Left forelimb (tissue), 1 donor: ENCODE measurements at places on chromosomes 1 and 21.

- no peak for DNase-seq
These were observed 16.4 kb downstream of the CD2 start for GRCh38 chr1:116770625-116771024.

DNA sequence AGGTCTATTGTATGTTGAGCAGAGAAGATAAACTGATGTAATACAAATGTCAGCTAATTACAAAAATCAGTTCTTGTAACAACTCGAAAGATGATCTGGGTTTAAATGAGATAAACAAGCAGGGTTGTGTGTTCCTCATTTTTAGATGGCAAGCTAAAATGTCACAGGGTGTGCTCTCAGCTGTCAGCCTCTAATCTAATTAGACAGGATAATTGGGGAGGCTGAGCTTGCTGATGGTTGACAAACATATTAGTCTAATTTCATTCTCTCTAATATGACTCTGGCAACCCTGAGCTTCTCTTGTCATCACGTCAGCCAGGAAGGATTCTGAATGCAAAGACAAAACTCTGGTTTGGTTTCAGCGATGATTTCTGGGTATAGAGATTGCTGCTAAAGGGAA lies 335.3 kb upstream of the KAZN start:
- no peak for DNase-seq

DNA sequence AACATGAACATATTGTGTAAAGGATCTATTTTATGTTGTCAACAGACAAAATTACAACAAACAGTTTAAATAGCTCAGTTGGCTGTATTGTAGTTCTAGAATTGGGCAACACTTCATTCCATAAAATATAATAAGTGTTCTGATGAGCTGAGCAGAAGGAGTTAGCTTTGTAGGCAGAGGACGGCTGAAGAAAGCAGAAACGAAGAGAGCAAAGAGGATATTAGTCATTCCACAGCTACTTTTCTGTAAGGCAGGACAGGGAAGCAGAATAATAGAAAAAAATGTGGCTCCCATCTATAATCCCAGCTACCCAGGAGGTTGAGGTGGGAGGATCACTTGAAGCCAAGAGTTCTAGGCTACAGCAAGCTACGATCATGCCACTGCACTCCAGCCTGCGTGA lies 20.2 kb upstream of the IVNS1ABP start:
- DNase-seq = no peak

DNA sequence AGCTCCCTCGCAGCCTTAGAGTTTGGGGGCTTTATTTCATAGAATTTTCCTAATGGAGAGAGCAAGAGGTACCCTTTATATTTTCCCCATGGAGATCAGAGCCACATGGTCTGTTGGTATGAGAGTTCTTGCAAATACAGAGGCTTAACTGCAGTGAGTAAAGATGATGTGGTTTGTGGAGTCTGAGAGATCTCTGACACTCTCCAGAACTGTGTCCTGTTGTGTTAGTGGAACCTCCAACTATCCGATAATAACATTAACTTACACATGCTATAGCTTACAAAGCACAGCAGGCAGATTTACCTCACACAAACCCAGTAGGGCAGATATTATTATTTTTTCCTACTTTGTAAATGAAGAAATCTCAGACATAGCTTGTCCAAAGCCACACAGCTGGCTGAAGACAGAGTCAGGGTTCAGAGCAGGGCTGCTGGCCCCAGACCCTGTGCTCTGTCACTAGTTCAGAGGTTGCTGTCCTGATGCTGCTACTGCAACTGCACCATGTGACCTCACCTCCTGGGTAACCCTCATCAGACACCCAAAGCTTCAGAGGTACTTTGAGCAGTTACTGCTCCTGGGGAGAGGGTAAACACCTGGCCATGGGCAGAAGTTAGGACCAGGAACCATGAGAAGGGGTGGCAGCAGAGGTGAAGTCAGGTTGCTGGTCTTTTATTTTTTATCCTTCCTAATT lies 384.8 kb upstream of the PROX1 start:
- no peak for DNase-seq

DNA sequence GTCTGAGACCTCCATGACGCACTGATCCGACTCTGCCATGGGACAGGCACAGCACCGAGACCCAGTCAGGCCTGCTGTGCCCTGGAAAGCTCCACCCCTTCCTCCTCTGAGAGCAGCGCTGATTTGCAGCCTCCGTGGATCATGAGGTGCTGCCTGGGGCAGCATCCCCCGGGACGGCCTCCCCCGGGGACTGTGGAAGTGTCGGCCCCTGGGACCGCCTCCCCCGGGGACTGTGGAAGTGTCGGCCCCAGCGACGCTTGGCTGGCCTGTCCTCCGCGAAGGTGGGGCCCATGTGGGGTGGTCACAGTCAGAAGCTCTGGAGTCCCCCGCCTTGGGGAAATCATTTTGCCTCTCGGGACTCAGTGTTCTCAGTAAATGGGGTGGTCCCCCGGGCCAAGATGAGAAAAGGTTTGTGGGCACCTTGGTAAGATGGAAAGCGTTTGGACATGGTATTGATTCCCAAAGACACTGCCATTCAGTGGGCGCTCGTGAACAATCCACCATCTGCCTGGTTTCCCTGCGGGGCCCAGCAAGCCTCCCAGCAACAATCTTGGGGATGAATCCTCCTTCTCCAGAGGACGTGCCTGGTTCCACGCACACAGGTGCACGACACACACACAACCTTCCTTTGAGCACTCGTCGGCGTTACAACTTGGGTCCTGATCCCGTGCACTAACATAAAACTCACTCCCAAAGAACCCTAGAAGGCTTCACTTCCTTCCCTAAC lies 3.0 kb downstream of the TFF2 start:
- DNase-seq = no peak

- no peak for DNase-seq
These were observed 7.5 kb downstream of the PEAR1 start for GRCh38 chr1:156900896-156901589.

DNA sequence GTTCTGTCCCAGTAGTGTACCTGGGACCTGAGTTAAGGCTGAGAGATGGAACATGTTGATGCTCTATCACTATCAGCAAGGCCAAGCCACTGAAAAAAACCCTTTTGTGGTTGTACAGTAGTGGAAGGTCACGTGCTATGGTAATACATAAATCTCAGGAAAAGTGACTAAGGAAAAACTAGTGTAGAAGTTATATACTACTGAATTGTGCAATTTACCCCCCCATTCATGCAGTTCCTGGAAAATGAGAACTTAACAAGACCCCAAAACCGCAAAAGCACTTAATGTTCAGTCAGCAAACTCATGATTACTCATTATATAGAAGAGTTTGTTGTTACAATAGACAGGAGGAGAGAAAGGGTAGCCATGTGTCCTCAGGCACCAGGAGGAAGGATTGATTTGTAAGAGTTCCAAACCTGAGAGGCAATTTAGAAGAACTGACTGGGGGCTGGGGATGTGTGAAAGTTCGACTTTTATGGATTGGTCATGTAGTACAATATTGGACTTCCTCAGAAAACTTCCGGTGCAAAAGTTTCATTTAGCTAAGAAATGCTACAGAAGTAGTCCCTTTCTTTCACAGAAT lies 91.6 kb downstream of the RGL1 start:
- DNase-seq = no peak

GRCh38 chr1:46153732-46154131 lies 21.2 kb upstream of the TSPAN1 start:
- DNase-seq = no peak

- DNase-seq = peak; percentile 77
These were observed 787 bp downstream of the JAK1 start for GRCh38 chr1:64965366-64966157.

DNA sequence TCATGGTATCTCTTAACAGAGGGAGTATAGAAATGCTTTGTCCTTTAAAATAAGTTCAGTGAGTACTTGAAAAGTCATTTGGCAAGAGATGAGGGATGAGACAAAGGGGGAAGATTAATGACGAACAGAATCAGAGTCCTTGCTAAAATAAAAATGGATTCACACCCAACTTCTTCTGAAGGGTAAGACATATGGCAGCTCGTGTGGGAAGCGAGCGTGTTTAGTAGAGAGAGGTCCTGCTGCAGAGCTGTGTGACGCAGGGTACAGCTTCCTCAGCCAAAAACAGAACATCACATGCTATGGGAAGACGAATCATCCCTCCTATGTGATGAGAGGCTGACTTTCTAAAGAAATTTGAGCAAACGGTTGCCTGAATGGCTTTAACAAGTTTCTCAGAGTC lies 158.5 kb upstream of the LMO4 start:
- no peak for DNase-seq

GRCh38 chr1:184037849-184038591 lies 492 bp upstream of the COLGALT2 start:
- DNase-seq = no peak

DNA sequence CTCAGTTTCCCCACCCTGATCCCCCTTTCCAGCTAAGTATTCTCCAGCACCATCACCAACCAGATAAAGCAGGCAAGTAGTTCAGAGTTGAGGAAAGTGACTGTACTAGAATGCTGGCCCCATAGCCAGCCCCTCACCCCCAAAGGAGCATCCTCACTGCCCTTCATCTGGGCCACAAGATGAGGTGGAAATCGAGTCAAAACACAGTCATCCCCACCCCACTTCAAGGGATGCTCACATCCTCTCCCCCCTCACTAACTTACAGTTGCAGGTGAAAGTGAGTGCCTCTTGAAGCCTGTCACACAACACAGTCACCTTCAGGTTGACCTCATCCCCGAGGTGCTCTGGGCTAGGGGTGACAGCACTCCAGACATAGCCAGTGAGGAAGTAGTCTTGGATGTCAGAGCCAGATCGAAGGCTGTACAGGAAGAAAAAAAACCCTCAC lies 30.4 kb downstream of the PIK3C2B start:
- no peak for DNase-seq

- DNase-seq = no peak
These were observed 47.8 kb upstream of the LRRC3 start for GRCh38 chr21:44407493-44407892.

DNA sequence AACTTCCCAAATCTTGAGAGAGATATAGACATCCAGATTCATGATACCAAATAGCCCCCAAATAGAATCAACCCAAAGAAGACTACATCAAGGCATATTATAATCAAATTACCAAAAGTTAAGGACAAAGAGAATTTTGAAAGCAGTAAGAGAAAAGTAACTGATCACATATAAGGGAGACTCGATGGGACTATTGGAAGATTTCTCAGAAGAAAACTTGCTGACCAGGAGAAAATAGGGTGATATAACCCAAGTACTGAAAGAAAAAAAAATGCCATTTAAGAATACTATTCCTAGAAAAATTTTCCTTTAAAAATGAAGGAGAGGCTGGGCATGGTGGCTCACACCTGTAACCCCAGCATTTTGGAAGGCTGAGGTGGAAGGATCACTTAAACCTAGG lies 30.5 kb upstream of the WNT2B start:
- no peak for DNase-seq

DNA sequence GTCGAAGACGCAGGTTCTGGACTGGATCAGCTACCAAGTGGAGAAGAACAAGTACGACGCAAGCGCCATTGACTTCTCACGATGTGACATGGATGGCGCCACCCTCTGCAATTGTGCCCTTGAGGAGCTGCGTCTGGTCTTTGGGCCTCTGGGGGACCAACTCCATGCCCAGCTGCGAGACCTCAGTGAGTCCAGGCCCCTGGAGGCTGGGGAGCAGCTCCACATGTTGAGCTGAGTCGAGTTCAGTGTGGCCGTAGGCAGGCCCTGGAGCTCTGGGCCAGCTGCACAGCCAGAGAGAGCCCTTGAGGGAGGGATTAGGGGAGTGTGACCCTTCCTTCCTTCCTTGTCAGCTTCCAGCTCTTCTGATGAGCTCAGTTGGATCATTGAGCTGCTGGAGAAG lies 1.6 kb downstream of the ELF3 start:
- no peak for DNase-seq
